ENCODE measurements at places on chromosomes 2 and 18.

GRCh38 chr2:88099798-88100488 is 27.9 kb downstream of the FABP1 start:
- DNase-seq, result peak; percentile 38

DNA sequence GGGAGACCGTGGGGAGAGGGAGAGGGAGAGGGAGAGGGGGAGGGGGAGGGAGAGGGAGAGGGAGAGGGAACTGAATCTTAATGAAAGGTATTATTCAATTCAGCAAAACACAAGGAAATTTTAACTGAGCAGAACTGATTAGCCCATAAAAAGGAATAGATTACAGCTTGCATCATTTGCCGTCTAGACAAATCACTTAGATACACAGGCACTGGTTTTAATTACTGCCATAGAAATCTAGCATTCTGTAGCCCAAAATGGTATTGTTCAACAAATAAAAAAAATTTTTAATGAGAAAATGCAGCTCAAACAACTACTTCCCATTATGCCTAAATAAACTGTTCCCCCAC is 7.9 kb upstream of the KCNF1 start:
- no peak for DNase-seq

GRCh38 chr2:151544449-151544848 is 134.7 kb downstream of the RIF1 start:
- no peak for DNase-seq

- DNase-seq, result no peak
Observed at GRCh38 chr2:126219081-126219480, 436.9 kb upstream of the GYPC start.

GRCh38 chr2:20188851-20189250 is 36.1 kb downstream of the SDC1 start:
- no peak for DNase-seq

DNA sequence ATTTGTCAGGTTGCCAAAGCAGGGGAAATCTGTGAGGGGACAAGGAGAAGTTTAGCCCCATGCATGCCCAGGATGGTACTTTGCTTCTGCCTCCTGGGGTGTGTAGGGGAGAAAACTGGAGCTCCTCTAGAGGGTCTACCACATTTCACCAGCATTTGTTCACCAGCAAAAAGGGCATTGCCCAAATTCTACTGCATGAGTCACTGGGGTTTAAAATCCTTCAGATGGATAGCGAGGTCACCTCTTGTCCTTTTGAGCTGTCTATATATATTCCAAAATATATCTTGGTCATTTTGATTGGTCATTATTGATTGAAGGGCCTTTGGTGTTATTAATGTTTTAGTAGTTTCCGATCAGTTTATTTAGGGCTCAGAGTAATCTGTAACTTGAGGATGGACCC is 18.7 kb downstream of the FHOD3 start:
- DNase-seq, result no peak

- peak; percentile 65 for DNase-seq
Observed at GRCh38 chr18:61980355-61980754, 87.5 kb upstream of the RNF152 start.

GRCh38 chr2:84493514-84493913 is 22.8 kb upstream of the DNAH6 start:
- DNase-seq, result no peak

DNA sequence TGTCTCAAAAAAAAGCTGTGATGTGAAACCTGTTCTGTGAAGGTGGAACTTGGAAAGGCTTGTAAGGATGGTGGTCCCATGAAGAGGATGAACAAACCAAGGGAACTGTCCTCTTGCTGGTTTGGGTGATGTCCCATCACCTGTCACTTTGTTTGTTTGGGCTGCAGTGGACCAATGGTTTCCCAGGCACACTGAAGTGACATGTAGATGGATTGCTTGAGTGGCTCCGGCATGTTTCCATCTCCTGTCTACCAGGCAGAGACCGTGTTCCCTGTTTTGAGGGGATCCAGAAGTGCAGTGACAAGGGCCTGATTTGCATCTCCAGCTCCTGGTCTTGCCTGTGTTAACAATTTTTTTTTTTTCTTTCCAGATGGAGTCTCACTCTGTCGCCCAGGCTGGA is 8.9 kb downstream of the NEDD4L start:
- DNase-seq, result no peak

- DNase-seq, result no peak
Observed at GRCh38 chr2:117686699-117687098, 127.8 kb upstream of the DDX18 start.

- no peak for DNase-seq
Observed at GRCh38 chr2:197261808-197262226, 48.8 kb downstream of the ANKRD44 start.

- no peak for DNase-seq
Observed at GRCh38 chr2:34475156-34475555, 876.1 kb upstream of the FAM98A start.

- peak; percentile 16 for DNase-seq
Observed at GRCh38 chr2:60676706-60677330, 79.2 kb upstream of the PAPOLG start.

- no peak for DNase-seq
Observed at GRCh38 chr2:40439473-40439872, 12.4 kb downstream of the SLC8A1 start.

DNA sequence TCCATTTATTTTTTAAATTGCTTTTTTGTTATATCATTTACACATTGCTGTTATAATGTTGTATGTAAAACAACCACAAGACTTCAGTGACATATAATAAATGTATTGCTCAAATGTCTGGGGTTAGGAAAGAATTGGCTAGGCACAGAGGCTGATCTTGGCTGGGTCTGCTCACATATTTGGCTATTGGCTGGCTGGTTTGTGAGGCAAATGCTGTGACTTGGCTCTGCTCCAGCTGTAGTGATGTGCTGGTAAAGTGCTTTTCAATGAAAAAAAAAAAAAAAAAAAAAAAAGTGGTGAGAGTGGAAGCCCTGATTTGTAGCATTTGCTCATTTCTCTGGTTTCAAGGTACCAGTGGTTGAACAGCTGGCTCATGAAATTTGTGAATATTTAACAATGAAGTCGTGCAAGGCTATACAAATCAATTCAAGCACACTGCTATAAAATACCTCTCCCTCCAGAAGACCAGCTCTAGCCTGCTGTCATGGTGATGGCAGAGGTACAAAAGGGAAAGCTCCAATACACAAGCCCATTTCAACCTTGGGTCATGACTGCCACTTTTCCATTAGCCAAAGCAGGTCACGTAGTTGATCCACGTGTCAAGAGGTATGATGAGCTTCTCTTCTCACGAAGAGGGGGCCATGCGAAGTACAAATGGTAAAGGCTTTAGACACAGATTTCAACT is 43.7 kb upstream of the RIT2 start:
- DNase-seq, result no peak

- DNase-seq, result no peak
Observed at GRCh38 chr2:80489717-80490116, 185.2 kb upstream of the LRRTM1 start.

DNA sequence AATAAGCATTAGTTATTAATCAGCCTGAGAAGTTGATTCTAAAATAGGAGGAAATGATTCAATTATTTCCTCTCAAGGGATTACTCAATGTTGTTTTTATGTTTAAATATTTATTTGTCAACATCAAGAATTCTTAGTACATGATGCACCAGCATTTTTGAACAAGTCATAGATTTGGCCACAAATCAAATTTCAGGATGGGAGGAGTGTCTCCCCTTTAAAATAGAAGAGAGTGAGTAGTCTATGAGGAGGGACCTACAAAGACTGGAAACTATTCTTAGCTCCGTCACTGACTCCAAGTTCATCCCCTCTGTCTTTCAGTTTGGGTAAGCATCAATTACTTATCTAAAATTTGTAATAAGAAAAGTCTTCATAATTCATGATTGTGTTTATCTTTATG is 18.6 kb upstream of the IL18R1 start:
- DNase-seq, result no peak

DNA sequence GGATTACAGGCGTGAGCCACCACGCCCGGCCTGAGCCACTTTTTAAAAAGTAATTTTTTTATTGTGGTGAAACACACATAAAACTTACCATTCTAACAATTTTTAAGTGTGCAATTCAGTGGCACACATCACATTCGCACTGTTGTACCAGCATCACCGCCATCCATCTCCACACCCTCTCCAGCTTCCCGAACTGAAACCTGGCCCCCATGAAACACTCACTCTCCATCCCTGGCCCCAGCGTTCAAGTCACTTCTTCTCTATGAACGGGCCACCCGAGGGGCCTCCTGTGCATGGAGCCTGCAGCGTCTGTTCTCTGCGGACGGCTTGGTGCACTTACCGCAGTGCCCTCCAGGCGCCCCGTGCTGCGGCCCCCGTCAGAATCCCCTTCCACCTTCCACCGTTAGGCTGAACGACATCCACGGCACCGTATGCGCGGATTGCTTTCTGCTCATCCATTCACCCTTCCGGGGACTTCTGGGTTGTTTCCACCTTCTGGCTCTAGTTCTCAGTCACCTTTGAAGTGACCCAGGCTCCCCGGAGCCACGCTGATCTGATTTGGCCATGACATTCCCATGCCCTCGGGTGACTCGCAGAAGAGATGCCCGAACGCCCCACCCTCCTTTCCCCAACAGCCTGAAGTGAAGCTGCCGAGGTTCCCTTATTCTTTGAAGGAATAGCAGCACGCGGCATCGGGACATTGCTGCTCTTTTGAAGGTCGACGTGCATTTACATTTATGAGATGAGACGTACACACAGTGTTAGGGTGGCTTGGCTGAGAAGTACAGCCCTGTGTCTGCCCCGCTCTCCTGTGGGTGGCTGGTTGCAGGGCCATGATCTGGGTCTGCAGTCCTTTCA is 134.4 kb downstream of the MBP start:
- DNase-seq, result no peak

DNA sequence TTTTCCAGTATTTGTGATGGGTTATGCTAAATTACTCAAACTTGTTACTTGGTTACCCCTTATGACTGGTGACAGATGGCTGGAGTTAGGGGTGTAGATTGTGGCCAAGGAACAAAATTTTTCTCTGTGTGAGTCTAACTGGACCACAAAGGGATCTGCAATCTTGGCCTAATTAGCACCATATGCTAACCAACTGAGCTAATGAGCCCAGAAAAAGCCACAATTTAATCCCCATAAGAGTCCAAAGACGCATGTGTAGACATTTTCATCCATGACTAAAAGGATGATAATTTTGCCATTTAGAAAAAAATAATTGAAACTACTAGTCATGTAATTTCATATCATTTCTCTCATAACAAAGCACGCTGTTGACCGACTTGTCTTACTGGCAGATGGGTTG is 151.2 kb downstream of the ABCA12 start:
- no peak for DNase-seq

- peak; percentile 71 for DNase-seq
Observed at GRCh38 chr2:44169155-44169898, 652 bp downstream of the PPM1B start.

- DNase-seq, result no peak
Observed at GRCh38 chr2:176742271-176742670, 470.3 kb upstream of the HNRNPA3 start.

- DNase-seq, result no peak
Observed at GRCh38 chr2:142521492-142521891, 356.0 kb upstream of the KYNU start.

DNA sequence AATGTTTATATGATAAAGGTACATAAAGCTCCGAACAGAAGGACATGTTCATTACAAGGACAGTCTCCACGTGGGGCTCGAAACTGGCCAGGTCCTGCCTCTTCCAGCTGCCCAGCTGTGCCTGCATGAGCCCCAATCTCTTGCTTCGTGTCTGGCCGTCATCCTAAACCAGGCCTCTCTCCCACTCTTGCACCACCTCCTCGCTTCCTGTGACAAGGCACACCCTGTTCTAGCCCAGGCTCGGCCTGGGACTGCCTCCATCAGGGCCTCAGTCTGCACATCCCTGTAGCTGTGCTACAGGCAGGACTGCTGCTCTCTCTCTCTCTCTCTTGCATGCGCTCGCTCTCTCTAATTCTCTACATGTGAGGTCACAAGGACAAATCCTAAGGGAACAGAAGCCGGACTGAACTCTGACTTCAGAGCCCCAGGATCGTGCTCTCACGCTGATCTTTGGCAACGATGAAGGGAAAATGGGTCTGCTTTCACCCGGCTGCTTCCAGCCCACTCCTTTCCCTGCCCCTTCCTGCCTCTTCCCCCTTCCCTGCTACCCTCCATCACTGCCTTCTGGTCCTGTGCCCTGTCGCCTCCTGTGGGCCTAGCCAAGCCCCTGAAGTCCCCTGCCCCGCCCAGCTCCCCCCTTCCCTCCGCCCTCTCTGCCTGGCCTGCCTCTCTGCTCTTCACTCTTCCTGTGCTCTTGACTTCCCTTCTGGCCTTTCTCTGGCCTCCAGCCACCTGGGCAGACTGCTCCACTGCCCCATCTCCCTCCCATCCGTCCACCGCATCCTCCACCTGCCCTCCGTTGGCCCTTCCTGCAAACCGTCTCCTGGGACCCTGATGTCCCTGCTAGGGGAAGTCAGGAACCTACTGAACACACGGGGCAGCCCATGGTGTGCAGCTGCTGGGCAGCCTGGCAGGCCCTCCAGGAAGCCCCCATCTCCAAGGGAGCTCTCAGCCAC is 7.8 kb upstream of the GPR55 start:
- no peak for DNase-seq

GRCh38 chr2:131419441-131419840 is 55.5 kb upstream of the RAB6D start:
- DNase-seq, result no peak

DNA sequence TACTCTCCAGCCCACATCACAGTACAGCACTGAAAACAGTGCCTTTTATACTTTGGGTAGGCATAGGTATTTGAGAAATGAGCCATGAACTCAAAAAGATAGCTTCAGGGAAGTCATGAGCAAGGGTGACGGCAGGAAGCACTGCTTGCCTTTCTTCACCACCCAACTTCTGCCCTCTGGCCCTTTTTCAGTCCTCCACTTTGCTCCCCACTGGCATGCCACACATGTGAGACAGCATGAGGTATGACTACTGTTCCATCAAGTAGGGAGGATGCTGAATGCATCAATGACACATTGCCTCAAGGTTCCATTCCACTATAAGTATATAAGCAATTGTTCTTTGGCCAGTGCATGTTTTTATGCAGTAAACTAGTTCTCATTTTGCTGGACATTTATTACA is 373.0 kb downstream of the NRXN1 start:
- no peak for DNase-seq

DNA sequence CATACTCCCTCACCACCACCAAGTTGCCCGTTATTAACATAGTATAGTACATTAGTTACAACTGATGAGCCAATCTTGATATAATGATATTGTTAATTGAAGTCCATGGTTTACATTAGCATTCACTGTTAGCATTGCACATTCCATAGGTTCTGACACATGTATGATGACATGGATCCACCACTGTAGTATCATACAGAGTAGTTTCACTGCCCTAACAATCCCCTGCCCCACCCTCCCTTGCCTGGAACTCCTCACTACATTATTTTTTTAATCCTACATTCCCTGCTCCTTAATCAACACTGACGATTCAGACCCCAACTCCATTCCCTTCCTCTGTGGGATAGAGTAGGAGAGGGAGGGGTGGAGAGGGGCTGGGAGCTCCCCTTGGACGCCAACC is 20.2 kb upstream of the ST3GAL5 start:
- no peak for DNase-seq

- no peak for DNase-seq
Observed at GRCh38 chr18:21389903-21390302, 147.9 kb downstream of the GREB1L start.

DNA sequence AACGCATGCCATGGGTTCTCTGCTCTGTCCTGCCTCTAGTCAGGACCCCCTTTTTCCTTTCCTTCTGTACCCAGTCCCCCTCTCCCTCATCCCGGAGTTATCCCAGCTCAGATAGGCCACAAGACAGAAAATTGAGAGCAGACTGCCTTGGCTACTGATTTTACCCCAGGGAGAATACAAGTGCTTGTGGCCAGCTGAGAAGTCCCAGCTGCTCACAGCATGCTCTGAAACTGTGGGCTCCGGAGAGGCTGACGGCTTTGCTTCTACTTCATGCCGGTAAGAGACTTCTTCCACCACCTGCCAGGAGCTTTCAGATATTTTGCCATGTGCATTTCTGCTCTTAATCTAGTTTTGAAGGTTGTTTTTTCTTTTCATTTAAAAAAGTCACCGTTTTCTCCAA is 20.0 kb upstream of the SIX2 start:
- DNase-seq, result no peak
